ENCODE measurements at places on chromosomes 5 and 9. TPM values are rescaled to one million over a fixed set of nuclear protein-coding genes. Genes with fewer than 3 reads are reported as not detected.
A peak's percentile ranks its signal among the peaks of the same experiment; 100 is the strongest.

S1PR3 gene
- total RNA-seq, result 2.0 TPM

NDUFAF2 gene
- 9.4 TPM for total RNA-seq

DNM1 gene
- 19.5 TPM for total RNA-seq

DNA sequence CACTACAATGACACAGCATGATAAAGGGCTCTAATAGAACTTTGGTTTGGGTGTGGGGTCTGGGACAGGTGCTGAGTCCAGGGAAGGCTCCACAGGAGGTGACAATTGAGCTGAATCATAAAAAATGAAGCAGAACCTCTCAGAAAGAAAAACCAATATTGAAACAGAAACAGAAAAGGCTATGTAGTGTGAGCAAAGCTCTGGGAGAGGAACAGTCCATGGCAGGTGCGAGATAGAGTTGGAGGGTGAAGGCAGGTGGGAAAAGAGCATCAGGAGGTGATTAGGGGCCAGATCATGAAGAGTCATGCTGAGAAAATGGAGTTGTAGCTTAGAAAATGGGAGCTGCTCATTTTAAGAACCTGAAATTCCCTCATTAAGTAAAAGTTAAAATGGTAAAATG, 164.9 kb downstream of the KCTD16 start:
- DNase-seq, result no peak

DNA sequence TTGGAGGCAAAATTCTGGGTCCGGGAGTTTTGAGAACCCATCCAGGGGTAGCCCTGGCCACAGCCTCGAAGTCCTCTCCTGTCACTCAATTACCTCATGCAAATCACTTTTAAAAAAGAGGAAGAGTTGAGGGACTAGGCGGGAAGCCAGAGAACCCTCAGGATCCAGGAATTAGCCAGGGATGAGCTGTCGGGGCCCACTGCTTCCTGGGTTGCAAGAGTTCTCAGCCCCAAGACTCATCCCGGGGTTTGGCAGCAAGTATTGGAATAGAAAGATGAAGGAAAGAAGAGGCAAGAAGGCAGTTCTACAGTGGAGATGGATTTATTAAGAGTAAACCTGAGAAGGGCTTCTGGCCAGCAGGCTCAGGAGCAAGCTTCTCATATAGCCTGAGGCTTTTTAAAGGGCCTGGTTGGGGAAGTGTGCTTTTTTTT, 25.6 kb downstream of the C9orf50 start:
- no peak for DNase-seq

DNA sequence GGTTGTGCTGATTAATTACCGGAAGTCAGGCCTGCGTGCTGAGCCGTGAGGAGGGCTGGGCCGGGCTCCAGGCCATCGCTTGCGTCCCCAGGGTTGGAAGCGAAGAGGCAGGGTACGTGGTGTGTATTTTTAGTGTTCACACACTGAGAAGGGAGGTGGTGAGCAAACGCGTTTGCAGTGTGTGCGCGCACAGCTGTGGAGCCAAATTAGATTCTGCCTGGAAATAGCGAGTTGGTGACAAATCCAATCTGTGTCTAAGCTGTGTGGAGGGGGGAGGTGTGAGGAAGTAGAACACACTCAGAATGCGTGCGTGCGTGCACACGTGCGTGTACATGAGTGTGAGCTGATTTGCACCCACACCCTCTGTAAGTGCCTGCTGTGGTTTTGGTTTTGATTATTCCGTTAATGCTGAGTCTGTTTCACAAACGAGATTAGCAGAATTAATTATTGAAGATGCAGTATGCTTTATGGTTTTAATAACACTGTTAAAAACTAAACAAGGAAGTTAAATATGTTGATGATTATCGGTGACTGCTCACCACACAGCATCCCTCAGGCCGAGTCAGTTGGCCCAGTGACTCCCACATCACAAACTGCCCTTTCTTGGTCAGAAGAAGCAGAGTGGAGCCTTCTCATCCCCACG, 111.8 kb upstream of the FCN2 start:
- no peak for DNase-seq

GRCh38 chr5:33848554-33848953, 43.2 kb downstream of the ADAMTS12 start:
- no peak for DNase-seq

DNA sequence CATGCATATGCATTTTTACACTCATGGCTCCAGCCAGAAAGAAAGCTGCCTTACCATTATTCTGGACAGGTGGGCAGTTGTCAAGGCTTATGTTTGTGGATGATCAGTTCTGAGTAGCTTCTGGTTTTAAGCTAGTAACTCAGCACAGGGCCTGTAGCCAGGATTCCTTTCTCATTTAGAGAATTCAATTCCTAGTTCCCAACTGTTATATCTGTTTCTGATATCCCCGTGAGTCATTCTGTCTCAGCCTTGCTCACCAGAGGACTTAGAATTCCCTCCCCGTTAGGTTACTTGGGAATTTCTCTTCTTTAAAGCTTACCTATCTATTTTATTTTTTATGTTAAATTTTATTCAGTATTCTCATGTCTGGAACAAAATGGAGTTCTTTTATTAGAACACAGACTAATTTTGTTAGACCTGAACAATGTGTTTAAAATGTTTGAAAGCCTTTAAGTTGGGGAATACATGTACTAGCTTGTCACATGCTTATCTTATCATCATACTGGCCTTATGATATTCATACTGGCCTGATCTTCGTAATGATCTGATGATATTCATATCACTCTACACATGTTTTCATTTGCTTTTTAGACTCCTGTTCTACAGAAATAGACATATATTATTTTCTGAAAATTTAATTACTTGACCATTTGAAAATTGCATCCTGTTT, 47.1 kb downstream of the CAST start:
- no peak for DNase-seq

DNA sequence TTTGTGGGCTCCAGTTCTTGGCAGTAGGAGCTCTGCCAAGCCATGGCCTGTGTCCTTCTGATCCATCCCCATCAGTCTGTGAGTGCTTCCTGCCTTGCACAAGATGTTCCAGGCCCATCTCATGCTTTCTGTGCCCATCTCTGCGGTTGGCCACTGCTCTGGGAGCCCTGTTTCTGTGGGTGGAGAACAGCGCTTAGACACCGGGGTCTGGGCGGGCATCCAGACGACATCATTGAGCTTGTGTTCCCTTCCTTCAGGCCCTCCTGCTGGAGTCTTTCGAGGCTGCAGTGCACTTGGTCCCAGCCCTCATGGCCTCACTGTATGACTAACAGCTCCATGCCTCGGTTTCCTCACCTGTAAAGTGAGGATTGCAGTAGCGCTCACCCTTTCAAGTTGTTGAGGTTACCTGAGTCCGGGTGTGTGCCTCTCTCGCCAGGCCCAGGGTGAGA, 14.9 kb upstream of the CARD19 start:
- peak; percentile 4 for DNase-seq

- no peak for DNase-seq
Measured at GRCh38 chr9:110156416-110156815, 51.5 kb downstream of the C9orf152 start.

GRCh38 chr5:9832921-9833320, 202.8 kb upstream of the TAS2R1 start:
- no peak for DNase-seq

- DNase-seq, result no peak
Measured at GRCh38 chr5:38249301-38249700, 9.1 kb upstream of the EGFLAM start.

All from transverse colon (tissue), 4 donors.